Neural crest cell (in vitro differentiated cells): ENCODE measurements at places on chromosomes 7 and 10. TPM values are rescaled to one million over a fixed set of nuclear protein-coding genes. Genes with fewer than 3 reads are reported as not detected.
A peak's percentile ranks its signal among the peaks of the same experiment; 100 is the strongest.

DNA sequence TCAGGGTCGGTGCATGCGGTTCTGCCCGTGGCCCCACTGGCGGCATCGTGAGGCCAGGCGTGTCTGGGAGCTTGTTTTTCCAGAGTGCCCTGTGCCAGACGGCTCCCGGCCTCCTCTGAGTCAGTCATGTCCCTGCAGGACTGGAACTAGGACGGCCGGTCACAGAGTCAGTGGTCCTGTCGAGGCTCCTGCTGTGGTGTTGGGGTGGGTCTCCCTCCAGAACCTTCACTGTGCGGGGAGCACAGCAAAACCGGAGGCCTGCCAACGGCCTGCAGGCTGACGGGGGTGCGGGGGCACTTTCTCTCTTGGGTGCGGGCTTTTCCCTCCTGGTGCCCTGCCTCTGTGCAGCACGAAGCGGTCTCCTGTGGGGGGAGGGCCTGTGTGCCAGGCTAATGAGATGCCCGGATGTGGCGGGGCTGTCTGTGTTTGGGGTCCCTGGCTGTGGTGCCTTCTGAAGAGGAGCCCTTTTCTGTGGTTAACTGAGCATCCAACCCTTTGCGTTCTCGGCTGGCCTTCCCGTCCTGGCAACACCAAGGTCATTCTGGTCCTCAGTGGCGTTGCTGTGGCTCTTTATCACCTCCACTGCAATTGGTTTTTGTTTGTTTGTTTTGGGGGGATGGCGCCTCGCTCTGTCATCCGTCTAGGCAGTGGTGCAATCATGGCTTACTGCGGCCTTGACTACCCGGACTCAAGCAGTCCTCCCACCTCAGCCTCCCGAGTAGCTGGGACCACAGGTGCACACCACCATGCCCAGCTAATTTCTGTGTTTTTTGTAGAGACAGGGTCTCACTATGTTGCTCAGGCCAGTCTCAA, 8.0 kb downstream of the GET4 start:
- DNase-seq: no peak
- H3K27me3 ChIP-seq: no peaks in the 10 kb centered on the region
- H3K27ac ChIP-seq: peak overlapping the region; percentile 83
- no peaks in the 10 kb centered on the region for H3K36me3 ChIP-seq
- peak overlapping the region; percentile 51 for H3K4me3 ChIP-seq

GRCh38 chr10:53990799-53991238, 810.2 kb downstream of the PCDH15 start:
- no peak for DNase-seq
- H3K4me3 ChIP-seq: no peak overlapping the region
- no peak overlapping the region for H3K27ac ChIP-seq
- no peaks in the 10 kb centered on the region for H3K27me3 ChIP-seq
- no peaks in the 10 kb centered on the region for H3K4me1 ChIP-seq

- no peaks in the 10 kb centered on the region for H3K36me3 ChIP-seq
- no peaks in the 10 kb centered on the region for H3K4me1 ChIP-seq
- H3K27me3 ChIP-seq: no peaks in the 10 kb centered on the region
- DNase-seq: no peak
Measured at GRCh38 chr7:17067691-17068090, 185.9 kb upstream of the AGR3 start.

DNA sequence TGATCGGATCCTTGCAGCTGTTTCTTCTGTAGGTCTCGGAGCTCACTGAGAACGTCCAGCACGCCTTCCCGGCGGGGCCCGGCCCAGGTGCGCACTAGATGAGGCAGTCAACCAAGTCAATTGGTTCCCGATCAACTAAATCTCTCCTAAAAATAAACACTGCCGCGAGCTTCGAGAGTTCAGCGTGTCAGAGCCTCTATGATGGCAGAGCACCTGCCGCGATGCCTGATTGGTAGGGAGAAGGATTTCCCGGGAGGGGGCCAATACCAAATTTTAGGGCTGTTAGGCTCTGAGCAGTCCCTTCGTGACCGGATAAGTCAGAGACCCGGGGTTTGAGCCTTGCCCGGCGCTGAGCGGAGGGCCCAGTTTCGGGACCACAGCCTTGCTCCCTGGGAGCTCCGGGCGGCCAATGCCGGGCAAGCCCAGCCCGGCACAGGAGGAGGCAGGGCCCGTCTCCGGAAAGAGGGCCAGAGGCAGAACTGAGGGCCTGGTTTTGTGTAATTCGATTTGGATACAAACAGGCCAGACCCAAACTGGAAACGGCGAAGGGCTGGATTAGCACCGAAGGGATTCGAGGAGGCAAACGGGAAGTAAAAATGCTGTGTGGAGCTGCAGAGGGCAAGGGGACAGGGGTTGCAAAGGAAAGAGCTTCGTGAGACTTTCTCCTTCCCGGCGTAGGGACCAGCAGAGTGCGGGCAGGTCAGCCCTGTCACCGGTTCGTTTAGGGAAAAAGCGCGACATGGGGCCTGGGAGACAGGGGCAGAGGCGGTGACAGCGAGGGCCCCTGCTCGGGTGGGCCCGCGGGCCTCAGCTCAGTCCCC, 569 bp downstream of the SLC26A5 start:
- H3K27me3 ChIP-seq: peaks cover 98% of the 10 kb centered on the region
- peak overlapping the region; percentile 40 for H3K4me3 ChIP-seq
- H3K36me3 ChIP-seq: no peaks in the 10 kb centered on the region

DNA sequence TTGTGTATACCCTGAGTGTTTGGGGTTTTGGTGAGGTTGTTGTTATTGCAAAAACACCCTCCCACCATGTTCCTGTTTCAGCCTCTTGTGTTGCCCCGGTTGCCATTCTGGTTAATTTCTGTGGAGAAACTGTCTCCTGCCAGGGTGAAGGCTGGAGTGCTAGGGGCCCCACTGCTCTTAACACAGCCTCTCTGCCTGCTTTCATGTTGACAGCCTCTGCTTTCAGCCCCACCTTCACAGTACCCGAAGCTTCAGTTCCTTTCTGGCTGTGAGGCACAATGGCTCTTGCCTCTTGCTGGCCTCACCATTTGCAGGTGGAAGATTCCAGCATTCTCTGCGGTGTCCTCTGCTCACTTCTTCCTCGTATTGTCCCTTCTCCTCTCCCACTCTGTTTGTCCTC, 19.2 kb downstream of the SLC18A2 start:
- H3K4me1 ChIP-seq: peaks cover 32% of the 10 kb centered on the region
- peaks cover 28% of the 10 kb centered on the region for H3K27me3 ChIP-seq
- no peaks in the 10 kb centered on the region for H3K36me3 ChIP-seq
- no peak for DNase-seq
- H3K27ac ChIP-seq: no peak overlapping the region

- H3K27me3 ChIP-seq: peaks cover 4% of the 10 kb centered on the region
- DNase-seq: no peak
- no peaks in the 10 kb centered on the region for H3K4me1 ChIP-seq
- no peaks in the 10 kb centered on the region for H3K36me3 ChIP-seq
- no peak overlapping the region for H3K4me3 ChIP-seq
- peak overlapping the region; percentile 22 for H3K27ac ChIP-seq
Measured at GRCh38 chr7:5173496-5173895, 16.5 kb upstream of the WIPI2 start.

GRCh38 chr10:73079779-73080541, 16.7 kb downstream of the P4HA1 start:
- H3K4me1 ChIP-seq: peaks cover 15% of the 10 kb centered on the region
- H3K27me3 ChIP-seq: no peaks in the 10 kb centered on the region
- no peak overlapping the region for H3K4me3 ChIP-seq

DNA sequence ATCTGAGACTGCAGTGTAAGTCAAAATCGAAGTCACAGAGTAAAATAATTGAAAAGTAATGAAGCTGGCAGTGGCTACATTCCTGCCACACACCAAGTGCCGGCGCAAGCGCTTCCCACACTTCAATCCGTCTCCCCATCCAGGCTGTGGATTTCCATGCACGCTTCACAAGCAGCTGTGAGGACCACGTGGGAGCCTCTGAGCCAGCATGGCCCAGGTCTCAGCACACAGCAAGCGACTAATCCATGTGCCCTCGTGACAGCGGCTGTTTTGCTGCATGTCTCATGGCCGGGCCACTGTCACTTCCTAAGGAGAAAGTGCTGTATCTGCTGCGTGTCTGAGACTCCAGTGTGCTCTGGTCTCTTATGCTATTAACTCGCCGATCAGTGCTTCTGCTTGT, 566.9 kb downstream of the DNAJB6 start:
- no peak for DNase-seq
- H3K27ac ChIP-seq: peak overlapping the region; percentile 81
- no peaks in the 10 kb centered on the region for H3K27me3 ChIP-seq
- H3K36me3 ChIP-seq: no peaks in the 10 kb centered on the region

GRCh38 chr7:85771516-85771915, 584.7 kb upstream of the SEMA3D start:
- no peak overlapping the region for H3K27ac ChIP-seq
- H3K4me3 ChIP-seq: no peak overlapping the region
- H3K36me3 ChIP-seq: no peaks in the 10 kb centered on the region
- no peaks in the 10 kb centered on the region for H3K27me3 ChIP-seq

DNA sequence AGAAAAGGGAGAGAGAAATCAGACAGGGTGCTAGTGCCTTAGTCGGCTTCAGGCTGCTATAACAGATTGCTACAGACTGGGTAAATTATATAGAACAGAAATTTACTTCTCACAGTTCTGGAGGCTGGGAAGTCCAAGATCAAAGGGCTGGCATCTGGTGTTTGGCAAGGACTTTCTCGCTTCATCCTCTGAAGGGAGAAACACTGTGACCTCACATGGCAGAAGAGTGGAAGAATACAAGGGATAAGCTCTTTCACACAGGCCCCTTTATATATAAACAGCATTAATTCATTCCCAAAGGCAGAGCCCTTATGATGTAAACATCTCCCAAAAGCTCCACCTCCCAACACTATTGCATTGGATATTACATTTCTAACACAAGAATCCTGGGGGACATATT, 235.5 kb upstream of the INHBA start:
- H3K27me3 ChIP-seq: peaks cover 12% of the 10 kb centered on the region
- DNase-seq: no peak
- peaks cover 11% of the 10 kb centered on the region for H3K4me1 ChIP-seq
- H3K36me3 ChIP-seq: no peaks in the 10 kb centered on the region
- no peak overlapping the region for H3K27ac ChIP-seq

DNA sequence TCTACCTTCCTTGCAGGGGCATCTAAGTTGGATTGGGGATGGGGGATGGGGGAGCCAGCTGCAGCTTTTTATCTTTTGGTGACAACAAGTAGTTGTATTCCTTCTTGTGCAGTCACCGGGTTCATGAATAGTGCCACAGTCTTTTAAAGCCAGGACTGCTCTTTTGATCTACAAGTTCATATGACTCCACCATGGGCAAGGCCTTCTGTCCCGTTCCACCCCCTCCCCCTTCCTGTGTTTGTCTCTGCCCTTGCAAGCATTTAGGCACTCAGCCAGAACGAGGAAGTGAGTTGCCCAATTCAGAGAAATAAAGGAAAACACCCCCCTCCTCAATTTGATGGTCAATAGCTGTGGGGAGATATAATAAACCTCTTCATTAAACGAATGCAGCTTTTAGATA, 44.8 kb upstream of the EGR2 start:
- H3K36me3 ChIP-seq: no peaks in the 10 kb centered on the region
- H3K27ac ChIP-seq: no peak overlapping the region
- H3K4me3 ChIP-seq: peak overlapping the region; percentile 68
- H3K27me3 ChIP-seq: no peaks in the 10 kb centered on the region
- H3K4me1 ChIP-seq: peaks cover 39% of the 10 kb centered on the region

GRCh38 chr10:45419676-45420025, 45.6 kb downstream of the ALOX5 start:
- peaks cover 20% of the 10 kb centered on the region for H3K4me1 ChIP-seq
- peaks cover 12% of the 10 kb centered on the region for H3K27me3 ChIP-seq
- H3K27ac ChIP-seq: peak overlapping the region; percentile 98
- peak overlapping the region; percentile 93 for H3K4me3 ChIP-seq
- H3K36me3 ChIP-seq: no peaks in the 10 kb centered on the region
- no peak for DNase-seq

GRCh38 chr7:82740246-82740848, 296.8 kb upstream of the CACNA2D1 start:
- H3K4me3 ChIP-seq: no peak overlapping the region
- H3K27ac ChIP-seq: no peak overlapping the region
- peak; percentile 55 for DNase-seq
- no peaks in the 10 kb centered on the region for H3K36me3 ChIP-seq
- no peaks in the 10 kb centered on the region for H3K4me1 ChIP-seq

DNA sequence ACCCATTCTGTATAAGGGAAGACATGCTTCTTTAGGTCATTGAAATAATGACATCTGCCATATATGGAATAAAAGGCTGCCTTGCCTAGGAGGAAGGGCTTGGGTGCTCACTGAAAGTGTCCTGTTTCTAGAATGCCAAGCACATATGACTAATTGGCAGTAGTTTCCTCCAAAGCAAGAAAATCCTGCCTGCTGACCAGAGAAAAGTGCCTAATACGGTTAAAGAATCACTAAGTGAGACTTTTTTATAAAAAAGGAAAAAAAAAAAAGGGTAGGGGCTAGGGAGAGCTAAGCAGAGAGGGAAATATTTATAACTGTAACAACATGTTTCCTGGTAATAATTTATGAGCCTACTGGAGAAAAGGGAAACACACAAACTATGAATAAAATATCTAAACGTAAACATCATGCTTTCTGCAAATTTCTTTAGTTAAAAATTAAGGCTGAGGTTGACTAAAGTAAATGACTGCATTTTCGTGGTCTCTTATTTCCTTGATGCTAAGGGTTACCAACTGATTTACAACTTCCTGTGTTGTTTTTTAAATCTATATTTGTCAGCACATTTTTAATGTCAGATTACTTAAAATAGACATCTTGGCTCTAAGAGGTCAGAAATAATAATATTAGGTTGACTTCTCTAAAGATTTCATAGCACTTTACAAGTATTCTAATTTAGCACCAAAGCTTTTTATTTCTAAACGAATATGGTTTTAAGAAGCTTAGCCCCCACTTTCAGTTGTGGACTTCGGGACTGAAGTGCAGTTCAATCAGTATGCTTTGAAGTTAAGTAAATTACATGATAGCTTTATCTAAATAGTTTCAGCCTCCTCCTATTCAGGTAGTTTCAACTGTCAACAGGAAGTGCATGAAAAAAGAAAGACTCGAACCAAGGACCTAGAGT, 89.6 kb downstream of the CABCOCO1 start:
- H3K4me1 ChIP-seq: peaks cover 13% of the 10 kb centered on the region
- no peak overlapping the region for H3K4me3 ChIP-seq
- no peak for DNase-seq
- H3K27me3 ChIP-seq: no peaks in the 10 kb centered on the region
- H3K36me3 ChIP-seq: no peaks in the 10 kb centered on the region

DNA sequence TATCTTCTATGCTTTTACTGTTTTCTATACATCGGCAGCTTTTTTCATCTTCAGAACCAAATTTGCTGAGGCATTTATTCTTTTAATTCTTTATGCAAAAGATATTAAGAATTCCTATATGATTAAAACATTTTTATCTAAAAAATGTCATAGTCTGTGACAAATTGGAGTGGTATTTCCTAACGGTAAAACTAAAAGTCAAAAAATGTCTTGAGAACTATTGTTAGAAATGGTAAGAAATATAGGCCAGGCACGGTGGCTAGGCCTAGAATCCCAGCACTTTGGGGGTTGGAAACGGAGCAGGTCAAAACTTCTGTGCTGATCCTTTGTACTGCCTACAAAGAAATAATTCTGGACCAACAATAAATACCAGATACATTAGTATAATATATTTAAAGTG, 57.7 kb upstream of the PRR15 start:
- H3K4me3 ChIP-seq: no peak overlapping the region
- no peaks in the 10 kb centered on the region for H3K27me3 ChIP-seq
- H3K4me1 ChIP-seq: no peaks in the 10 kb centered on the region
- peaks cover 9% of the 10 kb centered on the region for H3K36me3 ChIP-seq
- no peak for DNase-seq

NRG3 gene
- total RNA-seq: 3.1 and 3.4 TPM in 2 replicates

ZNF282 gene
- 31.8 TPM in 2 replicates for total RNA-seq

CYP3A5 gene
- total RNA-seq: not detected in 2 replicates

TAF5 gene
- 11.5 and 12.4 TPM in 2 replicates for total RNA-seq

GPNMB gene
- total RNA-seq: not detected in 2 replicates

HOGA1 gene
- 0.23 and 0.36 TPM in 2 replicates for total RNA-seq
